NCI-H2081 (cell line): ENCODE measurements at places on chromosomes 11 and 22.

DNA sequence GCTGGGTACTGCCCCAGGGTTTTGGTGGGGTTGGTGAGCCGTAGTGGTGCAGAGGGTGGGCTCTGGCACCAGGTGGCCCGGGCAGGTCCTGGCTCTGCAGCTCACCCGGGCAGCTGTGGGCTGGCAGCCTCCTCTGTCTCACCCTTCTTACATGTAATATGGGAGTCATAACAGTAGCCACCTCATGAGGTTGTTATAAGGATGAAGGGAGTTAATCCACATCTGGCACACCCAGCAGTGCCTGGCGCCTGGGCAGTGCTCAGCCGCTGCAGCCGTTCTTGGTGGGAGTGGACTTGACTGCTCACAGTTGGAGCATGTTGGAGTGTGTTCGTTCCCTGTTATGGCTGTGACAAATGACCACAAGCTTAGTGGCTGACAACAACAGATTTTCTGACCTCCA, 28.7 kb downstream of the IGHMBP2 start:
- no peak for DNase-seq

- no peak for DNase-seq
Observed at GRCh38 chr11:61919705-61920631, 2.6 kb upstream of the RAB3IL1 start.

DNA sequence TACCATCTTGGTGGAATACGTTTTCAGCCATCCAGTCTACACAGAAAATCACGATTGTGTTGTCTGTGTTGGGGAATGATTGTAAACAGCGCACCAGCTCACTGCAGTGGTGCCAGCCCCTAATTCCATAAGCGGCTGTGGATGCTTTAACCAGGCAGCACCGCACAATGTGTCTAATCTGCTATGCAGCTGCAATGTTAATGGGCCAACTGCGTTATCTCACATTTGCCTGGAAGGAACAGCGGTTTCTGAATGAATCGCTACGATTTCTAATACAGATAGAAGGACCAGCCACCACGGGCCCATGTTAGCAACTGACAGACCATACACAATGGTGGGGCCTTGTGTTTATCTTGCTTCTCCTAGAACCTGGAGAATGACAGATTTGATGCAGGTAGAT, 384.5 kb upstream of the KIRREL3 start:
- no peak for DNase-seq

GRCh38 chr22:27801202-27801615, 347 bp downstream of the MN1 start:
- DNase-seq: no peak

- DNase-seq: no peak
Observed at GRCh38 chr11:112368381-112368780, 107.7 kb upstream of the PLET1 start.

GRCh38 chr11:9947231-9947864, 283.5 kb downstream of the SWAP70 start:
- DNase-seq: no peak

DNA sequence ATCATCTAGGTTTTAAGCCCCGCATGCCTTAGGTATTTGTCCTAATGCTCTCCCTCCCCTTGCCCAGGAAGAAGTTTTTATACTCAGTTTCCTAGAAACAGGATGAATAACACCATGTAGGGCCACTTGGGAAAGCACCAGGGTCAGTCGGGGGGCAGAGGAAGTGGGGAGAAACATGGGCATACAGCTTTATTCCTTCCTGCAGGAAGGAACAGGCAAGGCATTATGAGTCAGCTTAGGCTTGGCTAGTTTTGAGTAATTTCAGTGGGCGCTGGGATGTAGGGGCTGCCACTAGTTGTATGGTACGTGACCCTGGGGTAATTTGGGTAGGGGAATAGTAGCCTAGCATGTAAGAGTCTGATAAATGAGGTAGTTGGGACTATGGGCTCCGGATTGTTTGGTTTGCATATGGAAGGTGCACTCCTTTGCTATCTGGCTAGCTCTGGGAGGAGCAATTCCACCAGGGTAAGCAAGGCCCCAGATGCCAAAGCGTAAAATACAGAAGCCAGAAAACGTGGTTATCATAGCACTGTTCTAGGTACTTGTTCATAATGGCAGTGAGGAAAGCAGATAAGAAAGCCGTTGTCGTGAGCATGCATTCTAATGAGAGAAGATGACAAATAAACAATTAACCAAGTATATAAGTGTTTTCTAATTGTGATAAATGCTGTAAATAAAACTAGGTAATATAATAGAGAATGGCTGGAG, 24.8 kb downstream of the ACER3 start:
- DNase-seq: no peak

DNA sequence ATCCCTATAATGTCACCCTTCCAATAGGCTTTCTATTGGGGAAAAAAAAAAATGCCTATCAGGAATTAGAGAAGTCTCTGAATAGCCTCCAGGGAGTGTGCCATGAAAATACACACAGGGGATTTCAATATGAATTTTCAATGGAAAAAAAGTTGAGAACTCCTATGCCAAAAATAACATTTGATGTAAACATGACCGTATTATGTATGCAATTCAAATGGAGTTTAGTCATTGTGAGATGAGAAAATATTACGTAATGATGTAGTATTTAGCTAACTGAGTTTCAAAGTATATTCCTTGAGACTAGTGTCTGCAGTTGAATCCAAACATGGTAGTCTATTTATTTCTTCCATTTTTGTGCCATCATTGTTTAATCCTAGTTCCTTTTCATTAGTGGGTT, 182.3 kb downstream of the BLID start:
- DNase-seq: no peak

DNA sequence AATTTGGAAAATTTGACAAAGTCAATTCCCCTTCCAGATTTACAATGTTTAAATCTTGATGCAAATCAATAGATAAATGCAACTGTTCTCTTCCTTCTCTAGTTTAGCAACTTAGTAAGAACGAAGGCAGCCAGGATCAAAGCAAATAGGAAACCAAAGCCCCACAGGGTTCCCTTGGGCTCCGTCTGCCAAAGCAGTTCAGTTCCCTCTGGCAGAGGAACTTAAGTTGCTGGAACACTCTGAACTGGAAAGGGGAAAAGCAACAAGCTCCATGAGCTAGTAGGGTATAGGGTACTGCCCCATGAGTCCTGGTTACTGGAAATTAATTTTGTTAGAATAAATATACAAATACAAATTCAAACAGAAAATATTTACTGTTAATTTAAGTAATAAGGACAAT, 91.3 kb downstream of the RELT start:
- DNase-seq: no peak
